B cell (primary cell): ENCODE measurements at places on chromosomes 6 and 20. TPM values are rescaled to one million over a fixed set of nuclear protein-coding genes. Genes with fewer than 3 reads are reported as not detected.
A peak's percentile ranks its signal among the peaks of the same experiment; 100 is the strongest.

DNA sequence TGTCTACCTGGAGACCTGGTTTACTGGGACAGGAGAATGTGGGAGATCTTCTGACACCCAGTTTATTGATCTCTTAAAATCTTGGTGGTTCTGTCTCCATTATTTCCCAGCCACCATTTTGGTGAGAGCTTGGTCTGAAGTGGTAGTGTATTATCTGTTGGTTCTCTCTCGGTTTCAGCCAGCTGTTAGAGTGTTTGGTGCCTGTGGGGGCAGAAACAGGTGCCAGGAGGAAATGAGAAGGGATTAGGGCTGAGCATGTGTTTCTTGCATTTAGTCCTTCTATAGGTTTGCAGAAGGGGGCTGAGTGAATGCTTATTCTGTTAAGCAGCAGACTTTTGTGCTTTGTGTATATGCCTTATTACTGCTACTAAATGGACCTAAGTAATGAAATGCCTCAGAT is 9.6 kb downstream of the JARID2 start:
- no peaks in the 10 kb centered on the region for H3K27me3 ChIP-seq
- H3K36me3 ChIP-seq = no peaks in the 10 kb centered on the region
- H3K4me1 ChIP-seq = peaks cover 83% of the 10 kb centered on the region
- peak; percentile 54 for DNase-seq

GRCh38 chr6:150048099-150048498 is 20.8 kb downstream of the ULBP3 start:
- H3K4me1 ChIP-seq = no peaks in the 10 kb centered on the region
- DNase-seq = no peak
- no peak overlapping the region for H3K4me3 ChIP-seq
- peaks cover 4% of the 10 kb centered on the region for H3K27me3 ChIP-seq
- no peaks in the 10 kb centered on the region for H3K36me3 ChIP-seq
- H3K27ac ChIP-seq = no peak overlapping the region

SPINT4 gene
- total RNA-seq = not detected in 2 replicates

CRISP3 gene
- total RNA-seq = not detected in 2 replicates
